ENCODE measurements at places on chromosomes 7 and 10.

DNA sequence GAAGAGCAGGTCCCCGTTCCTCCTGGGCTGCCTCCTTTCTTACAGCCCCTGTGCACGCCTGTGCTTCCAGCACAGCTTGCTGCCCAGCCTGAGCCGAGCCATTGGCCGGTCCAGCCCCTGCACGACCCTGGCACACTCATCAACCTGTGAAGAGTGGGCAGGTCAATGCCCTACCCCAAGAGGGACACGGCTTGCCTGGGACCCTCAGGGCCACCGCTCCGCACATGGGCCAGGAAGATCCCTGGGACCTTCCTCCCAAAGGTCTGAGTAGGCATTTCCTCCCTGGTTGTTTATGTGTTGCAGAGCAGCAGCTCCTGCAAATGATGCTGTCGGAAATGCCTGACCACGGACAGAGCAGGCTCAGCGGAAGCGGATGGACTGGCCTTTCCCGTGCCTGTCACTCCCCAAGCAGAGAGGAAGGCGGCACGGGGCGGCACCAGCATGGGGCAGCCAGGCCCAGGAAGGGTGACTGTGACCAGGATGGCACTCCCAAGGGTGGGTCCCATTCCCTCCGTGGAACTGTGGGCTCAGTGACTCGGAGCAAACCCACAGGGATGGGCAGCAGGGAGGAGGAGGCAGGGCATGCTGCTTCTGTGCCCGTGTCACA lies 252.5 kb downstream of the TNS3 start:
- peak; percentile 7 for DNase-seq

DNA sequence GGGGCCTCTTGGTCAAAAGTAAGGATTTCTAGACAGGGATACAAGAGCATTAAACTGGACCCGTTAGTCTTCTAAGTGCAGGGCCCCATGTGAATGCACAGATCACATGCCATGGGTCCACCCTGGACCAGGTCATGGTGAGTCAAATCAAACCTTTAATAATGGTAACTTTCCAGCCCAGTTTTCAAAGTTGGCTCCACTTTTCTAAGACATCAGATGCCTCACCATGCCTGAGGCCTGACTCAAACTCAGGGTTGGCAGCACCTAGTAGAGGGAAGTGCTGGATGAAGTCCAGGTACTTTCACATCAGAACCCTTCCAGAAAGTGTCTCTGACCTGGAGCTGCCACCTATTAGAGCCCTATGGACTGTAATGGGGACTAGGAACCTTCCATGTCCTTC lies 9.7 kb upstream of the SMIM30 start:
- DNase-seq, result no peak

GRCh38 chr10:94343151-94343550 lies 19.6 kb downstream of the NOC3L start:
- no peak for DNase-seq

DNA sequence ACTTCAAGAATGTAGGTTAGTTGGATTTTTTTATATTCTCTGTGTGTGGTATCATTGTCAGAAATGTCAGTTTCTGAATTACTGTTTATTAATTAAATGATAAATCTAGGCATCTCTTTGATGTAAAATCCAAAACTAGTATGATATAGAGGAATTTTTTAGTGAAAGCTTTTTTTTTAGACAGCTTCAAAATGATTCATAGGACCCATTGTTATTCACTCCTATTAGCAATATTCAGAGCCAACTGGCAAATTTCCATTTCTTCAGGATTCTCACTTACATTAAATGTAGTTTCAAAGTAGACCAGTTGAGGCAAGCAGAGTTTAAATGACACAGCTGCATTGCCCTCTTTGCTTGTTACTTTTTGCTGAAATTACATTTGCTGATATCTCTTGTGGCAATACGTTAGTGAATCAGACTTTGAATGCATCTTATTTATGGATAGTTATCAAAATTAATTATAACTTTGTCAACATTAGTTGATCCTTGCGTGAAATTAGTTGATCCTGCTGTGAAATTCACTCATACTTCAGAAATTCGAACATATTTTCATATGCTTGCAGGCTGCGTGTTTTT lies 20.3 kb downstream of the ZNF277 start:
- DNase-seq, result peak; percentile 83

GRCh38 chr7:38276096-38276877 lies 2.9 kb upstream of the TARP start:
- no peak for DNase-seq

GRCh38 chr10:126058104-126058503 lies 161.7 kb downstream of the FANK1 start:
- DNase-seq, result no peak

GRCh38 chr10:24463611-24464426 lies 254.9 kb downstream of the KIAA1217 start:
- peak; percentile 77 for DNase-seq

DNA sequence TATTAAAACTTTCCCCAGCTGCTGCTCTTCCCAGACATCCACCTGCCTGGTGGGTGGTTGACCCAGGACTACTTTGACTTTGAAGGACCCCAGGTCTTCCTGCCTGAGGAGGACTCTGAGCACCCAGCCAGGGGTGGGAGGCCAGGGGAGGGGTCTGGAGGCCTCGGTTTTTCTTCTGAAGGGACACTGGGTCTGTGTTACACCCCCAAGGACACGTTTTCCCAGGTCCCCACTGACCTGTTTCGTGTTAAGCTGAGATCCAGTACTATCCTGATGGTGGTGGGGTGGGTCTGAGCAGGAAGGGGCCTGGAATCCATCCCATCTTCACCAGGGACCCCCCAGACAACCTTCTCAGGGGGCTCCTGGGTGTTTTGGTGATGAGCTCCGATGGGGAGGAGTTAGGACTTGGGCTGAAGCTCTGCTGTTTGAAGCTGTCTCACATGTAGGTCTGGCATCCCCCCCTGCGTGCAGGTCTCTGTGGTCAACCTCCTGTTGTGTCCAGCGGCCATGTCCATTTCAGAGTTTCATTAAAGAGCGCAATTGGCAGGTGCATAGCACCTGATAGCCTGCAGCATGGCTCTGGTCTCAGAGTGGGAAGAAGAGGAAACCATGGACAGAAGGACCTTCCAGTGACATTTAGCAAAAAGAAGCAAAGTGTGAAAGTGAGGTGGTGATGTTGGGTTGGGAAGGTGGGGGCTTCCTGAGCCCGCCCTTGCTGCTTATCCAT lies 3.5 kb downstream of the JAKMIP3 start:
- DNase-seq, result no peak

GRCh38 chr10:66783316-66783715 lies 142.5 kb upstream of the LRRTM3 start:
- DNase-seq, result no peak

DNA sequence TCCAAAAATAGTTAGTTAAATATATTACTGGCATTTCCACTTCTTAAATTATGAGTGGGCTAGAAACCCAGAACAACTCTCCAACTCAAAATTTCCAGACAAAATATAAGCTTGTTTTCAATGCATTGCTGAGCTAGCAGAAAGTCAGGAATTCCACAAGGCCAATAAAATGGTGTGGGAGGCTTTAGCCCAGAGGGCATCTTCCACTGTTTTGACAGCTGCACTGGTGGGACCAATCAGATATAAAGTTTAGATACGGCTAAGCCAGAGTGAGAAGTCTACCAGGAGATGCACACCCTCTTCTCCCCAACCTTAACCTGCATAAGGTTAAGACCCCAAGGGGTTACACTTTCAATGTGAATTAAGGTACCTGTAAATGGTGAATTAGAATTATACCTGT lies 76.6 kb downstream of the AMPH start:
- no peak for DNase-seq

DNA sequence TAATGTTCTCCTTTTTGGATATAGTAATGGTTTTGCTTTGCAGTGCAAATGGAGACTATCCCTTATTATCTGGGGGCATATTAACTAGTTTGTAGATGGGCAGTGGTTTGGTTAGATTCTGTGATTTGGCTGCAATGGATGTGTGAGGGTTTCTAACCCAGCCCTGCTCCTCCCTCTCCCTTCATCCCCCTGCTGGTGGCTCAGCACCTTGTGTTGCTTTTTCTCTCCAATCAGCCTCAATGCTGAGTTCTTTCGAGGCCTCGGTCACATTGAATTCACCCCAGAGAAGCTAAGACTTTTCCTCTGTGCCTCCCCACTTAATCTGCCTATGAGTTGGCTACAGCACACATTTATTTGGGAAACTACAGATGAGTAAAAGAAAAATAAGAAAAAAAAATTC lies 120.0 kb downstream of the MALRD1 start:
- DNase-seq, result no peak

GRCh38 chr7:38744746-38745145 lies 113.6 kb upstream of the AMPH start:
- DNase-seq, result peak; percentile 91

DNA sequence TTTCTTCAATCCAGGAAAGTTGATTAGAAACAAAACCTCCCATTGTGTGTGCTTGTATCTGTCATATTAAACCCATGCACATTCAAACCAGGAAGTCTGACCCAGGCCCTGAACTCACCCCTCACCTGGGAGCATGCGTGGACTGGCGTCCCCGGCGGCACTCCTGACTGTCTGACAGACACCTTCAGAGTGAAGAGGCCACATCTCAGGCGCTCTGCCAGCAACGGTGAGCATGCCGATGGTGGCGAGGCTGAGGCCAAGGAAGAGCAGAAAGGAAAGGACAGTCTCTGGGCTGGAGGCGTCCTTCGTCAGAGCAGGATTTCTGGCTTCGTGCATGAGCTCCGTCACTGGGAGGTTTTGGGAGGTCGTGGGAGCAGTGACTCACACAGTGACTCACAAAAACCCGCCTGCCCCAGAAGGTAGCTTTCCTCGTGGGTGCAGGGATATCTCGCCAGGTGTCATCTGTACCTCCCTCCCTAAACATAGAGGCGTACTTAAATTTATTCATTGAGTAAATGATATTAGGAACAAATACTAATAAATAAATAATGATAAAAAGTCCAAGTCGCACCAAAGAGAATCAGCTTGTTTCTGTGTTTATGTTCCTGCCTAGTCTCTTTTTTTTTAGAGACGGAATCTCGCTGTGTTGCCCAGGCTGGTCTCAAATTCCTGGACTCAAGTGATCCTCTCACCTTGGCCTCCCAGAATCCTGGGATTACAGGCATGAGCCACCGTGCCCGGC lies 13.5 kb downstream of the IQCE start:
- peak; percentile 58 for DNase-seq

GRCh38 chr10:63692220-63692896 lies 171.2 kb downstream of the REEP3 start:
- DNase-seq, result peak; percentile 51

GRCh38 chr10:5860066-5860465 lies 29.6 kb downstream of the ANKRD16 start:
- DNase-seq, result no peak

DNA sequence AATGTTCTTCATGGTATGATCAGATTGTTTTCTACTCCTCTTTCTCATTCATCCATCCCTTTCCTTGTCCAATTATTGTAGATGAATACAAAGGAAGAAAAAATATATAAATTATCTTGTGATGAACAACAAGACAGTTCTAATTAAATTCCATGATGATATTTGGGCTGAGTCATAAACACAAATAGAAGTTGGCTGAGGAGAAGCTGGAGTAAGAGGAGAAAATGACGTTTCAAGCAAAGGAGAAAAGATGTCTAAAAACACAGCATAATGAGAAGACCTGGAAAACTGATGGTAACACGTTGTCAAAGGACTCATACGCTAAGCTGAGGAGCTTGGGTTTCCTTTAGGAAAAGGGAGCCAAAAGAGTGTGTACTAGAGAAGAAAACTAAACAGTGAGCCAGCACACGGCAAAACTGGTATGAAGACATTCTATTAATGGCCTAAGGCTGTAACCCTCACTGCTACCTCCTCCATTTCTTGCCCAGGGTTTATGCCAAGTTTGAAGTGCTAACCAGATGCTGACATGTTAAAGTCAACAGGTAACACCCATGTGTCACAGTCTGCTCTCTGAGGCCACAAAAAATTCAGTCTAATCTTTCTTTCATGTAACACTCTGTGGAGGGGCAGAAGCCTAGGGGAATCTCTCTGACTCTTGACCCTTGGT lies 26.1 kb downstream of the ZFAND4 start:
- no peak for DNase-seq

DNA sequence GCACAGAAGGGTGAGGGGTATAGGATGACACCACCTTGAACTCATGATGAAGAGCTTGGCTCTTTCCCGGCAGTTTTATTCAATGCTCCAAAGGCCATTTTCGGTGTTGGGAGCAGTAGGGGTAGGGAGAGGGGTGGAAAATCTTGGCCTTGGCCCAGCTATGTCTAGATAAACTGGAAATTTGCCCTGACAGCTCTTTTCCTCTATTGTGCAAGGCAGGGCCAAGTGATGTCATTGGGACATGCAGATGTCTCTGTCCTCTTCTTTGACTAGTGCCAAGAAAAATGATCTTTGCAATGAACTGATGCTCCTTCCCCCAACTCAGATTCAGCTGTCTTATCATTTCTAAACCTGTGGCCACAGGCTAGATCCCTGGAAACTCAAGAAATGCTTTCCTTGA lies 27.7 kb upstream of the PRKCQ start:
- DNase-seq, result peak; percentile 35

DNA sequence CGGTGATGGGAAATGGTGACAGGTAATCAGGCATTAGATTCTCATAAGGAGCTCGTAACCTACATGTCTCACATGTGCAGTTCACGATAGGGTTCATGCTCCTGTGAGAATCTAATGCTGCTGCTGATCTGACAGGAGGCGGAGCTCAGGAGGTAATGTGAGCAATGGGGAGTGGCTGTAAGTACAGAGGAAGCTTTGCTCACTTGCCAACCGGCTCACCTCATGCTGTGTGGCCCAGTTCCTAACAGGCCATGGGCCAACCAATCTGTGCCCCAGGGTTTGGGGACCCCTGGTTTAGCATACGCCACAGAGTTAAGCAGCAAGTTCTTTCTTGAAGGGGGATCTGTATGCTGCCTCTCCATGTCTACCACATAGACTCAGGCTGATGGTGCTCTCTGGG lies 133.1 kb downstream of the IQUB start:
- no peak for DNase-seq

- DNase-seq, result no peak
Observed at GRCh38 chr7:93651603-93652159, 77.2 kb upstream of the CALCR start.

GRCh38 chr10:74869635-74870034 lies 43.2 kb downstream of the KAT6B start:
- DNase-seq, result no peak

- DNase-seq, result no peak
Observed at GRCh38 chr7:8437606-8438005, 4.2 kb downstream of the NXPH1 start.

- DNase-seq, result no peak
Observed at GRCh38 chr10:76031769-76032699, 600.6 kb downstream of the LRMDA start.

DNA sequence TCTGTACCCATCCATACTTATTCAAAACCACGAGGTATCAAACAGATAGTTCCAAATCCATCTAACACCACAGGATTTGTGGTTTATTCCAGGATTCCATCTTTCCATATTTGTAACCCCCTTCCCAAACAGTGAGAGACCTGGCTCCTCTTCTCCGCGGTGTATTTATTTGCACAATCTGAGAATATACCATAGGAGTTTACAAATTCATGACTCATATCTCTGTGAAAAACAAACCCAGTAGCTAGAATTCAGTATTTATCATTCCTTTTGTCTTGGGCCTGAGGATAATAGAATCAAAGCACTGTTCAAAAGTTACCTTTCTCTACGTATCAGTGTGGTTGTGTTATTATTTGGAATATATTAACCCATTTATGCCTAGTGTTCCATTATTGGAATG lies 31.9 kb downstream of the PDSS1 start:
- no peak for DNase-seq

- no peak for DNase-seq
Observed at GRCh38 chr10:67401711-67402110, 294.3 kb downstream of the CTNNA3 start.

GRCh38 chr10:29862923-29863614 lies 196.3 kb downstream of the JCAD start:
- DNase-seq, result peak; percentile 35

GRCh38 chr7:94838717-94839116 lies 68.7 kb upstream of the PPP1R9A start:
- DNase-seq, result no peak

- DNase-seq, result peak; percentile 94
Observed at GRCh38 chr10:78960316-78960800, 108.4 kb upstream of the ZMIZ1 start.
